Fibroblast of mammary gland (primary cell): ENCODE measurements at places on chromosomes 1 and 21.

DNA sequence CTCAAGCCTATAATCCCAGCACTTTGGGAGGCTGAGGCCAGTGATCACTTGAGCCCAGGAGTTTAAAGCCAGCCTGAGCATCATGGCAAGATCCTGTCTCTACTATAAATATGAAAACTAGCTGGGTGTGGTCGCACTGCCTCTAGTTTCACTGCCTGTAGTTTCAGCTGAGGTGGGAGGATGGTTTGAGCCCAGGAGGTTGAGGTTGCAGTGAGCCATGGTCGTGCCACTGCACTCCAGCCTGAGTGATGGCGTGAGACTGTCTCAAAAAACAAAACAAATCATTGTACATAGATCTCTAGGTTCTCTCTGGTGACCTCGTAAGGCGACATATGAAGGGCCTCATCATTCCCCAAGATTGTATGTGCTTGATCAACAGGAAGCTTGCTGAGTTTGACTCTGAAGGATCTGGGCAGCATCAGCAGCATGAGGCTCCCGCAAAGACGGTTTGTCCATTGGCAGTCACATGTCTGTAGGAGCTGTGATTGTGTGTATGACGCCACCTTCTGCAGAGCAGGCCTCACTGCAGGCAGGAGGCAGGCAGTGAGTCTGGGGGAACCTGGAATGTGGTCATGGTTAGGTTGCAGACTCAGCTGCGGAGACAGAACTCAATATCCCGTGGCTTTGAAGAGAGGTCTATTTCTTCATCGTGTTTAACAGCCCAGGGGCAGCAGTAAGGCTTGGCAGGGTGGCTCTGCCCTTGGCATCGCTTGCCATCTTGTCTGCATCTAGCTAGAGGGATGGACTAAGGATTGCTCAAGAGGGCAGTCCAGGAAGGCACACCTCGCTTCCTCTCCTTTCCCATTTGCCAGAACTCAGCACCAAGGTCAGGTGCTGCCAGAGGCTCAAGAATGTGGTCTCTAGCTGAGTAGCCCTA is 14.0 kb downstream of the ATP5PO start:
- DNase-seq: peak; percentile 79

DNA sequence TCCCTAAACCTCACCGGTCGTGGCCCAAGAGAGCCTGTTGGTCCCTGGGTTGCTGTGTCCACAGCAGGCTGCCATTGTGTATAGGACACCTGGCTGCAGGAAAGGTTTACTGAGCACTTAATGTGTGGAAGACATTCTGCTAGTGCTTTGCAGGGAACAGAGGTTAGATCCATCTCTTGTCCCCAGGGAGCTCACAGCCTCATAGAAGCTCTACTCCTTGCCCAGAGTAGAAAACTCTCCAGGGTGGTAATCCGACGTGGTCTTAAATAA is 16.9 kb upstream of the ALPL start:
- no peak for DNase-seq

- DNase-seq: no peak
These were observed 12.7 kb downstream of the INSL5 start for GRCh38 chr1:66788231-66788939.

DNA sequence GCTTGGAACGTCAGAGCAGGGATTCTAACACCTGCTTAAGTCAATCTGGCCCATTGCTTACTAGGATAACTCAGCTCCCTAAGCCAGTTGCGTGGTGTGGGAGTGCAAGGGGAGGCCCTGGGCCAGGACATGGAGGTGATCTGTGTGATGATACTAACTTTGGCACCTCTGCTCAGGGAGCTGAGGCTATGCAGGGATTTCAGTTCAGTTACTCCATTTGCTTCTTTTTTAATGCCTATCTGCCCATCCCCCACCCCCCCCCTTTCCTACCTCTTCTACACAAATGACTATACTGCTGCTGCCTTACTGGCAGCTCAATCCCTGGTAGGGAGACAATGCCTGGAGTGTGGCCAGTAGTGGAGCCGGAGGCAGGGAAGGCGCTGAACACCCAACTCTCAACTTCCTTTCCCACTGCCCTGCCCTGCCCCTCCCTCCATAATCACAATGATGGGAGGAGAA is 19.5 kb downstream of the INKA2 start:
- DNase-seq: no peak

GRCh38 chr1:113197719-113198330 is 124.8 kb downstream of the LRIG2 start:
- peak; percentile 24 for DNase-seq
